ENCODE measurements at places on chromosomes 12 and 14.
A peak's percentile ranks its signal among the peaks of the same experiment; 100 is the strongest.

DNA sequence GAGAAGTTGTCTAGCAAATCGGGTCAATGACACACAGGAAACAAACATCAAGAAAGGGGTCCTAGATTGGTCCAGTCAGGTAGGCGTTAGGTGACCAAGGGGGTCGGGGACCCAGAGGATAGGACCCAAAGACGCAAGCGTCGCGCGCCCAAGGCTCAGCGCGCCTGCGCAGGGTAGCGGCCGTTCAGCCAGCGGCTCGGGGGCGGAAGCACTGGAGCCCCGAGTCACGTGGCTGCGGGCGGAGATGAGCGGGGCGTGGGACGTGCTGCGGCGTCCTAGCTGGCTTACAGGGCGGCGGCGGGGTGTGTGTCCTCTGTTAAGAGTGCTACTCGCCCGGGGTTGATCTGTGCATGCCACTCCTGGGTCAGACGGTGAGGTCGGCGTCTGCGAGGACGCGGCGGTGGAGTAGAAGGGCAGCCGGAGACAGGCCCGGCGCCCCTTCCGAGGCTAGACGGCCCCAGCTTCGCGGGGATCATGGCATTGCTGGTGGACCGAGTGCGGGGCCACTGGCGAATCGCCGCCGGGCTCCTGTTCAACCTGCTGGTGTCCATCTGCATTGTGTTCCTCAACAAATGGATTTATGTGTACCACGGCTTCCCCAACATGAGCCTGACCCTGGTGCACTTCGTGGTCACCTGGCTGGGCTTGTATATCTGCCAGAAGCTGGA lies at the start of gene SLC35E3:
Gene SLC35E3 (plus strand): TSS at position 273 of the 668 bp plus-strand sequence. CDS start 202 bp downstream, at position 475.
- peak; percentile 88 for DNase-seq

- no peak for DNase-seq
These were observed 745 bp downstream of the CAND1 start for GRCh38 chr12:67269633-67270573.

- no peak for DNase-seq
These were observed 200.2 kb upstream of the NUDT4 start for GRCh38 chr12:93177208-93178153.

GRCh38 chr12:87935216-87935615 lies 94.0 kb downstream of the C12orf50 start:
- DNase-seq, result no peak

GRCh38 chr12:92732216-92732615 lies 29.4 kb downstream of the PLEKHG7 start:
- DNase-seq, result no peak

GRCh38 chr12:92519284-92519683 lies 183.5 kb upstream of the PLEKHG7 start:
- DNase-seq, result no peak

DNA sequence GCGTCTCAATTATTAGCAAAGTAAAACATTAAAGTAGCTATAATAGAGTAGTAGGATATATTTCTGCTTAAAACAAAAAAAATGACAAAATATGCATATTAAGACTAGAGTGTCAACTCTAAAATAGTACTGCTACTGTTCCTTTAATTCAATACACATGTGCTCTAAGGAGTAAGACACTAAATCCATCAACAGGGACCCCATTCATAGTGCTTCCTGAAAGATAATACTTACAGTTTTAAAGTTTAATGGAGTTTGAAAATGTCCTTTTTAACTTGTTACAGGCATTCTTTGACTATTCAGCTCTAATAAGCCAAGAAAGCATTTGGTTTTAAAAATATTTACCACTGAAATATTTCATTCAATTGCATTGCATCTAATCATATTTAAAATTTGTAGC lies 145.2 kb downstream of the ADAMTS20 start:
- DNase-seq, result no peak

- DNase-seq, result no peak
These were observed 1083.8 kb downstream of the FLRT2 start for GRCh38 chr14:86613786-86614185.

Measured in vagina (tissue), 2 donors.